SK-N-MC (cell line): ENCODE measurements at places on chromosomes 6 and 20.

DNA sequence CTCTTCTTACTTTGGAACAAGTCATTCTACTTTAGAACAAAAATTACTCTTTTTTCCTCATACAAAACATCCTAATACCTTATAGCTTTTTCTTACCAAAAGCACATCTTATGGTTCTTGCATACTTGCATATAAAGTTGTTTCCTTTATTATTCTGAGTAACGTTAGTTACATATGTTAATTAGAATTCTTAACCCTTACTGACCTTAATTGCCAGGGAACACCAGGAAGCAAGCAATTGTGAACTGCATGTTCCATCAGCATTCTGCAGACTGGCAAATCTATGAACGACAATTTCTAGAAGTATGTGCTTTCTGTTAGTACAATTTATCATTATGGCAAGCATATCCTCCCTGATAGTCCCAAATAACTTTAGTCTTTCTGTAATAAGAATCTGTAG, 831.0 kb downstream of the C6orf118 start:
- no peak for DNase-seq

- no peak for DNase-seq
Observed at GRCh38 chr20:23129891-23130621, 43.9 kb upstream of the CD93 start.

- DNase-seq: no peak
Observed at GRCh38 chr6:129575378-129576118, 134.4 kb downstream of the ARHGAP18 start.

DNA sequence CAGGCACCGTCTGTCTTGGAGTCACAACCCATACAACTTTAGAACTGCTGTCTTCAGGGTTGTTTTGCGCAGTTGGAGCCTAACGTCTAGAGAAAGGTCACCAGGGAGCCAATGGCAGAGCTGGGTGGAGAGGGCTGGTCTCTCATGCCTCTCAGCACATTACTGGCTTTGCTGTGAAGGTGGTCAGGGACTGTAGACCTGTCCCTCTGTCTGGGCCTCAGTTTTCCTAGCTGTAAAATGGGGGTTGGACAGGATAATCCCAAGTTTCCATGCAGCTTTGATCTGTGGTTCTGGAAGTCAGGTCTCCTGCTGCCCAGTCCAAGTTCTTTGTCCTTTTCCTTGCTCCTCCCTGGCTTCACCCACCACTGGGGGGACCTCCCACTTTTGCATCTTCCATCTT, 52.2 kb upstream of the EPB41L1 start:
- no peak for DNase-seq

GRCh38 chr6:7911345-7911725, 747 bp upstream of the TXNDC5 start:
- no peak for DNase-seq

DNA sequence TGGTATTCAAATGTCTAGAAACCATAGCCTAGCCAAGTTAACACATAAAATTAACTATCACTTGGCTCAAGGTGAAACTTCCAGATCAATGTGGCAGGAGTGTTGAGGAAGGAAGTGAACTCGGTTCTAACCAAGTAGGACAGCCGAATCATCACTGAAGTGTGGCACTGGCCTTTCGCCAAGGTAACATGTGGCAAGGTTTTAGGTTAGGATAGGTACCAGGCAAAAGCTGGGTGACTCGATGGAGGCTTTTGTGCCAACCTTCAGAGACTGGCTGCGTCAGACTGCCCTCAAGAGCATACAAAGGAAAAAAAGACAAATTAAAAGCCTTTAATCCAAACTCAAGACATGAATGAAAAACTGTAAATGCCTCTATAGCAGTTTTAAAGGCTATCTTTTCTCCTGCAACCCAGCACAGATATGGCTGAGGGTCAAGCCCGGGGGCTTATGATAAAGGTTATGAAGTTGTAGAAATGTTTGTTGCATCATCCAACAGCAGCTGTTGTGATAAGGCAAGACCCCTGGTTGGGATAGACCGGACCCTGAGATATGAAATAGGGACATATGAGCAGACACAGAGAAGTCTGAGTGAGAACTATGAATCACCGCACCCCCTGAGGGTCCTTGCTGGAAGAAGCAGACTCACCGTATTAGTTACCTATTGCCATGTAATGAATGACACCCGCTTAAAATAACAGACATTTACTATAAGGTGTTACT, 11.9 kb downstream of the PSMB9 start:
- no peak for DNase-seq

DNA sequence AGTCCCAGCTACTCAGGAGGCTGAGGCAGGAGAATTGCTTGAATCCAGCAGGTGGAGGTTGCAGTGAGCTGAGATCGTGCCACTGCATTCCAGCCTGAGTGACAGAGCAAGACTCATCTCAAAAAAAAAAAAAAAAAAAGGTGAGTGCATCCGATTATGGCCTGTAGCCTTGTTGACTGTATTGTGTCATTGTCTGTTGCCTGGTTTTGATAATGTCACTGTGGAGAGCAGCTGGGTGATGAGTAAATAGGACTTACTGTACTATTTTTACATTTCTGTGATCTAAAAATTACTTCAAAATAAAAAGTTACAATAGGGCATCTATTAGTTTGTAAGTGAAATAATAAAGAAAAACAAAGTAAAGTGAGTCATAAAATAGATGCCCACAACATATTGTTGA, 134.1 kb upstream of the SALL4 start:
- DNase-seq: no peak

DNA sequence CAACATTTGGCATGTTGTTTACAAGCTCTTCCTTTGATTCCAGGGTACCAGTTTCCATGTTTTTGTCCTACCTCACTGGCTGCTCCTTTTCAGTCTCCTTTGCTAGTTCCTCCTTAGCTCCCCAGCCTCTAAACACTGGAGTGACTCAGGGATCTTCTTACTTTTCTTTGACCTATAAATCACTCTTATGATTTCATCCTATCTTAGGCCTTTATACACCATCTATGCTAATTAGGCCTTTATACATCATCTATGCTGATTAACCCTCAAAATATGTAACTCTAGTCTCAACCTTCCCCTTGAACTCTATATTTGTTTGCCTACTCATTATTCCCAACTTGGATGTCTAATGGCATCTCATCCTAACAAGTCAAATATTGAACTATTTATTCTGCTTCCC, 9.5 kb downstream of the TMEM30A start:
- no peak for DNase-seq

DNA sequence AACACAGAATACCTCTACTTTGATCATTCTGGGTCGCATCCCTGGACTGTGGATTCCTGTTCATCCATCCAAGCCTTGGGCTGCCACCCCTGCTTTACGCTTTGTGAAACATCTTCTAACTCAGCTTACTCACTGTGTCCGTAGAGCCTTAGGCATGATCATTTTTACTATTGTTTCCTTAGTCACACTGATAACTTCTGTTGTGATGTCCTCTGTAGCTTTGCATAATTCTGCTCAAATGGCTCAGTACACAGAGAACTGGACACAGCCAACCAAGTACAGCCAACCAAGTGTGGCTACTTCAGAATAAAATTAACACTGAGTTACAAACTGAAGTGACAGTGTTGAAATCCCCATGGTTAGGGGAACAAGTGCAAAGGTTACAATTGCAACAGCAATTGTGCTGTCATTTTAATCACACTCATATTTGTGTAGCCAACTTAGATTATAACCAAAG, 8.6 kb upstream of the FKBP1A start:
- DNase-seq: no peak

- no peak for DNase-seq
Observed at GRCh38 chr20:33164763-33165095, 3.2 kb upstream of the BPIFA2 start.

- DNase-seq: no peak
Observed at GRCh38 chr6:111872401-111873177, 663 bp downstream of the FYN start.

- DNase-seq: peak; percentile 77
Observed at GRCh38 chr6:161418463-161418945, 144.6 kb upstream of the AGPAT4 start.

DNA sequence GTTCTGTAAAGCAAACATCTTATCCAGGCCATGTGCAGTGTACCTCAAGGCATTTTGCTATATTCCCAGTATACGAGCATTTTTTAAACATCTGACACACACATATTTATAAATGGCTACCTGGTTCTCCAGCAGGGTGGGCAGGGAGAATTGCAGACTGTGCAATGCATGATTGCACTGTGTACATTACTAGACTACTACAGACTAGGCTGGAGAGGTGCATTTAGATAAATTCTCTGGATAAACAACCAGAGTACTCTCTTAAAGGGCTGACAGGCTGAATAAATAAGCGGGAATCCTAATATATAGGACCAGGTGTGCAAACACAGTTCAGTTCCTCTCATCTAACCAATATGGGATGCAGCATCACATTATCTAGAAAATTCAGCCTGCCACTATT, 428.3 kb upstream of the ARID1B start:
- DNase-seq: no peak

DNA sequence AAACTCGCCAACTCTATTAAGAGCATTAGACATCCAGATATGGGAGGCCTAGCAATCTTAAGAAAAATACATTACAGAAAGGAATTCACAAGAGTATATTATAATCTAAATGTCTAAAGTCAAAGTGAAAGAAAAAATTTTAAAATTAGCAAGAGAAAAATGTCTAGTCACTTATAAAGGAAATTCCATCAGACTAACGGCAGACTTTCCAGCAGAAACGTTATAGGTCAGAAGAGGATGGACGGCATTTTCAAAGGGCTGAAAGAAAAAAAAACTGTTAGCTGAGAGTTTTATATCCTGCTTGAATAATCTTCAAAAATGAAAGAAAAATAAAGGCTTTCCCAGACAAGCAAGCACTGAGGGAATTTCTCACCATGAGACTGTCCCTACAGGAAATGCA, 269.0 kb downstream of the HDGFL1 start:
- DNase-seq: no peak

DNA sequence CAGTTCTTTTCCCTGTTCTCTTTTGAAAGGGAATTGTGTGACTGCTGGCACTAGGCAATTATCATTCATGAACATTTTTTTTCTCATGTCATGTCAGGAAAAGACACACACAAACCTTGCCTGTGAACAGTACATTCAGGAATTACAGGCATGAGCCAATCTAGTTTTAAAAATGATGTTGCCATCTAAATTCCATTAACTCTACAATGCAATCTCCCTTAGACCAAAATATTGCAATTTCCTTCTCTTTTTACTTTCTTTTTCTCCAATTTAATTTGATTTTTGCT, 127.5 kb upstream of the STMND1 start:
- no peak for DNase-seq

GRCh38 chr20:697826-698225, 22.2 kb upstream of the SCRT2 start:
- no peak for DNase-seq

DNA sequence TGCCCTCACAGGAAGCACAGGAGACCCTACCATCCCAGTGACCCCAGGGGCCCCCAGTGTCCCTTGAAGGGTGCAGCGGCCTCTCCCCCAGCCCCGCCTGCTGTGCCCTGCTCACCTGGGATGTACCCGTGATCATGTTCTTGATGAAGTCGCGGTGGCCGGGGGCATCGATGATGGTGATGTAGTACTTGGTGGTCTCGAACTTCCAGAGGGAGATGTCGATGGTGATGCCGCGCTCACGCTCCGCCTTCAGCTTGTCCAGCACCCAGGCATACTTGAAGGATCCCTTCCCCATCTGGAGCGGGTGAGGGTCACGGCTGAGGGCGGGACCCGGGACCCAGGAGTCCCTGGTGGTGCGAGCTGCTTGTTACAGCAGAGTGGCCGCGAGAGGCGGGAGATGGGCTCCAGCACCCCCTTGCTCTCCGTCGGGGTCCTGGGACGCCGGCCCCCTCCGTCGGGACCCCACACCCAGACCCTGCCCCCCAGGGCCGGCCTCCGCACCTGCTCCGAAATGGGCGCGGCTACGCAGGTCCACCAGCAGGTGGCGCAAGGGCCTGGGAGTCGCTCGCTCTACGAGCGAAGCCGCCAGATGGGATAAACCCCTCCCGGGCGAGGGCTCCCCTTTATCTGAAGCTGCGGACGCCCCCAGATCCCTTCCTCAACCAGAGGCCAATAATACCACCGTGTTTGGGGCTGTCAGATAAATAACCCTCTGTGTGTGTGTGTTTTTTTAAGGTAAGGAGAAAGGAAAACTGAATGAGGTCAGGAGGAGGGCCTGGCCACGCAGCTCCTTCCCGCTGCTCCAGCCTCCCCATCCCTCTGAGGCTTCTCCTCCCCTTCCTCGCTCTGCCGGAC, 2.9 kb downstream of the EEF1A2 start:
- no peak for DNase-seq

DNA sequence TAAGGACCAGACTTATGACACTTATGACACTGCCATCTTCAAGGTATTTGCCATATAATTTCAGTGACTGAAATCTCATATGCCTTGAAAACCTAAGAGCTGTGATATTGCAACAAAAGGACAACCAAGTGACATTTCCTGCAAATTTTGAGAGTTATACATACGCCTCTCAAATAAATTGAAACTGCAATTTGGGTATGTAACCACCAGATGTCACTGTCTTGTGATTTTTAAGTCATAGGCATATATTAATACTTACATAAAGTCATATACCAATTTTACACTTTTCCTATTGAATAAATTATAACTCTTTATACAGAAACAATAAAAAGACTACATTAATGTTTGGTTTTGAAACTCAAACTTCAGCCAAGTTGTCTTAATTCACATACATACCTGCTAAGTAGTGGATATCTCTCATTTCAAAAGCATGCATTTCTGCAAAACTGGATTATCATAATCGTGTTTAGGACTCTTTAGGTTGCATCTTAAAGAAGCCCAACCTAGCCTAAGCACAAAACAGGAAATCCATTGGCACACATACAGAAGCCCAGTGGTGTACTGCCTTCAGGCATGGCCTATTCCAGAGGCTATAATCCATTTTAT, 180.2 kb downstream of the PACRG start:
- DNase-seq: peak; percentile 51

DNA sequence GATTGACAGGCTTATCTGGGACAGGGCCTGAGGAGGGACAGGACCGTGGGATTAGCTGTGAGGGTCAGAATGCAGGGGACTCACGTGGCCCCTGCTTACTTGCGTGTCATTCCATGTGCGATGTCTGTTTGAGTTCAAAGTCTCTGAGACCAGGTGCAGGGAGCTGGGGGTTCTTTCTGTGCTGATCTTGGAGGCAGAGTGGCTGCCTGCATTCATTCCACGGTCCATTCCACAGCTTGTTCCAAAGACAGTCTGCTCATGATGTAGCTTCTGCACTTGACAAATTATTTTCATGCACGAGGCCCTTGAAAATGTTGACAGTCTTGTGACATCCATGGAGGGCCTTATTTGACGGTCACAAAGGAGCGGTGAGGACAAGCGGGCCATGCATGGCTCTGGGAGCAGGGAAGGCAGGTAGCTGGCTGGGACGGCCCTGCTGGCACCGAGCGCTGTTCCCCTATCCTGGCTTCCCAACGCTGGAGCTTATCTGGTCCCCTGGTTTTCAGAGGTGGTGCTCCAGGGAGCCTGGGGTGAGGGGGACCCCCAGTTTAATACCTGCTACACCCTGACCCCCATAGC, 156.3 kb upstream of the RNF24 start:
- DNase-seq: no peak

- DNase-seq: no peak
Observed at GRCh38 chr6:123801067-123801466, 2.6 kb upstream of the NKAIN2 start.
